NCI-H2171 treated with DMSO at 0.1 percent for 48 hours (cell line): ENCODE measurements at places on chromosomes 16 and 17.

DNA sequence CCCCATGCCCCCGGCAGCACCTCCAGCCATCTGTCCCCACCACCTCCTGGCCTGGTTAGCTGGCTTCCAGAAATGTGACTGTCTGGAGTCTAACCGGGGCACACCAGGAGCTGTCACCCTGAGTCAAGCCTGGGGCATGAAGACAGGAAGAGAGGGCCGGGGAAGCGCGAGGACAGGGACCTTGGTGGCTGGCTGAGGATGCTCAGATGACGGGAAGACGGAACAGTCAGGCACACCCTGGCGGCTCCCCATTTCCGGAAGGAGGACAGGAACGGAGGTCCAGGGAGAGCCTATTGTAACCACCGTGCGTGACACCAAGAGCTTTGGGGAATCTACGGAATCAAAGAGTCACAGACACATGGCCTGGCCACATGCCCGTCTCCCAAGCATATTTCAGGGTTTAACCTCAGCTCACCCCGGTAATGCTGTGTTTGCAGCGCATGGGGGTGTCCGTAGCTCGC, 51.7 kb downstream of the SDK2 start:
- no peak for DNase-seq

DNA sequence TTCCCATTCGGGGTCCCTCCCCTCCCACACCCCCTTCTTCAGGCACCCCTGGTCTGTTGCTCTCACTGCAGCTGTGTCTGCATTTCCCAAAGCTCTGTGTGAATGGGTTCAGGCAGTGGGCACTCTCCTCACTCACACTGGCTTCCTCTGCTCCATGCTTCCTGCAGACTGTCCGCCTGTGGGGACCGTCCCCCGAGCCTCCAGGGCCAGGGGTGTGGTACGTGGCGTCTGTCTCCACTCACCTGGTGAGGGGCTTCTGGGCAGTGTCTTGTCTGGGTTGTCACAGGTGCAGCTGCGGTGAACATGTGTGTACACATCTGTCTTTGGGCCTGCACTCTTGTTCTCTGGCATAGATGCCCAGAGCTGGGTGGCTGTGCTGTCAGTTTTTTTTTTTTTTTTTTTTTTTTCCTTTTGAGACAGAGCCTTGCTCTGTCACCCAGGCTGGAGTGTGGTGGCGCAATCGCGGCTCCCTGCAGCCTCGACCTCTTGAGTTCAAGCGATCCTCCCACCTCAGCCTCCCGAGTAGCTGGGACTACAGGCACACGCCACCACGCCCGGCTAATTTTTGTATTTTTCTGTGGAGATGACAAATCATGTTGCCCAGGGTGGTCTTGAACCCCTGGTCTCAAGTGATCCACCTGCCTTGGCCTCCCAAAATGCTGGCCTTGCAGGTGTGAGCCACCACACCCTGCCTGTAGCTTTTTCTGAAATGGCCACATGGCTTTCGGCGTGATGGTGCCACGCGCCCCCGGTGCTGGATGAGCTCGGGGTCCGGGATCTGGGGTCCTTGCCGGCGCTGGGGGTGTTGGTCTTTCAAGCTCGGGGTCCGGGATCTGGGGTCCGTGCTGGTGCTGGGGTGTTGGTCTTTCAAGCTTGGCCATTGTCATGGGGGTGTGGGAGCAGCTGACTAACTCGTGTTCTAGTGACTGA, 56.5 kb upstream of the ZNF750 start:
- DNase-seq, result no peak

DNA sequence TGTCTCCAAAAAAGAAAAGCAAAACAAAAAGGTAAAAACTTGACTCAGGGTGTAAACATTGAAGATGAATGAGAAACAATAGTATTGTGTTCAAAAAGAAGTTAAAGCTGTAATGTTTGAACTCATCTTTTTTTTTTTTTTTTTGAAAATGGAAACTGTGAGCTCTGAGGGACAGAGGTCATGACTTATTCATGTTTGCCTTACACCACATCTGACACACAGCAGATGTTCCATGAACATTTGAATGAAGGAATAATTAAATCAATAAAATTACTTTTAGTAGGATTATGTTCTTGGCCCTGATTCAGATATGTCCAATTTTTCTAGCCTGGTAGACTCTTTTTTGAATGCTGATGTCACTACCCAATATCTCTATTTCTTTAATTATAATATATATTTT, 95.7 kb upstream of the MED13 start:
- DNase-seq, result peak; percentile 10

GRCh38 chr16:72384651-72385050, 212.7 kb upstream of the PMFBP1 start:
- no peak for DNase-seq

DNA sequence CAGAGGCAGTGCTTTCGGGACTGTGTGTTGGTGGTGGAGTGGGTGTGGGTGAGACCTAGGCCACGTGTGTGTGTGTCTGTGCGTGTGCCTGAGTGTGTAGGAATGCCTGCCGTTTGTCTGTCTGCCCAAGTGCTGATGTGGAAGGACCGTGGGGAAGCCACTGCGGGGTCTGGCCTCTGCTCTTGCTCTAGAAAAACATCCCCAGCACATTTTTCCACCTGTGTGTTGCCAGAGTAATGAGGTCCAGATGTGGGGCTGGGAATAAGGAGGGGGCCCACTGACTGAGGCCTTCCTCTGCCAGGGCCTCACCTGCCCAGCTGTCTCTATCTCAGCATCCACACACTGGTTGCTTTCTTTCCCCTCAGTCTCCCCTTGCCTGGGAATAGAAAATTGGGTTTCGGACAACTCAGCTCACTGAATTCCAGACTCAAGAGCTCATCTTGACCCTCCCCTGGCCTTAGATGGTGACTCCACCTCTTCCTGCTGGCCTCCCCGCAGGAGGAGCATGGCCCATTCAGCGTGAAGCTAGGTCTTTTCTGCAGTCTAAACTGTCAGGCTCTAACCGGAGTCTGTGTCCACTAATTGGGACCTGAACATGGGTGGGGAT, 7.6 kb downstream of the SGCA start:
- DNase-seq, result no peak

DNA sequence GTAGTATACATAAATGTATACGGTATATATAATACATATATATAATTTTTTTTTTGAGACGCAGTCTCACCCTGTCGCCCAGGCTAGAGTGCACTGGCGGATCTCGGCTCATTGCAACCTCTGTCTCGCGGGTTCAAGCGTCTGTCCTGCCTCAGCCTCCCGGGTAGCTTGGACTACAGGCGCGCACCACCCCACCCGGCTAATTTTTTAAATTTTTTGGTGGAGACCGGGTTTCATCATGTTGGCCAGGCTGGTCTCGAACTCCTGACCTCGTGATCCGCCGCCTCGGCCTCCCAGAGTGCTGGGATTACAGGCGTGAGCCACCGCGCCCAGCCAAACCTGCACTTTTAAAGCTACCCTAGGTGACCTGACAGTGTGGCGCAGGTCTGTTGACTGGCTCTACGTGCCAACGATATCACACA, 745 bp downstream of the PAM16 start:
- DNase-seq, result no peak

DNA sequence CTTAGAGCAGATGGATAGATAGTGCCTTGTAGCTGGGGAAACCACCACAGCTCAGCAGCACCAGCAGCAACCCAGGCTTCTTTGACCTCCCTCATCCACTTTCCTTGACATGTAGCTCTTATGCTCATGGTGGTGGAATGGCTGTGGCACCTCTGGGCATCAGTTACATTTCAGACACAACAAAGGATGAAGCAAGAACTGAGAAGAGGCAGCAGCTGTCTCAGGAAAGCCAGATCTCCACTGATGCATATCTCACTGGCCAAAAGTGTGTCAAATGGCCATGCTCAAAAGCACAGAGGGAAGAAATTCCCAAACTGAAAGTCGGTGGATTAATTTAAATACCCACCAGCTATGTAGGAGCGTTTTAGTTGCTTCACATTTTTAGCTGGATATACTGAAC, 671.4 kb upstream of the SALL1 start:
- DNase-seq, result no peak

- no peak for DNase-seq
Observed at GRCh38 chr16:67242138-67242730, 5.0 kb downstream of the FHOD1 start.

DNA sequence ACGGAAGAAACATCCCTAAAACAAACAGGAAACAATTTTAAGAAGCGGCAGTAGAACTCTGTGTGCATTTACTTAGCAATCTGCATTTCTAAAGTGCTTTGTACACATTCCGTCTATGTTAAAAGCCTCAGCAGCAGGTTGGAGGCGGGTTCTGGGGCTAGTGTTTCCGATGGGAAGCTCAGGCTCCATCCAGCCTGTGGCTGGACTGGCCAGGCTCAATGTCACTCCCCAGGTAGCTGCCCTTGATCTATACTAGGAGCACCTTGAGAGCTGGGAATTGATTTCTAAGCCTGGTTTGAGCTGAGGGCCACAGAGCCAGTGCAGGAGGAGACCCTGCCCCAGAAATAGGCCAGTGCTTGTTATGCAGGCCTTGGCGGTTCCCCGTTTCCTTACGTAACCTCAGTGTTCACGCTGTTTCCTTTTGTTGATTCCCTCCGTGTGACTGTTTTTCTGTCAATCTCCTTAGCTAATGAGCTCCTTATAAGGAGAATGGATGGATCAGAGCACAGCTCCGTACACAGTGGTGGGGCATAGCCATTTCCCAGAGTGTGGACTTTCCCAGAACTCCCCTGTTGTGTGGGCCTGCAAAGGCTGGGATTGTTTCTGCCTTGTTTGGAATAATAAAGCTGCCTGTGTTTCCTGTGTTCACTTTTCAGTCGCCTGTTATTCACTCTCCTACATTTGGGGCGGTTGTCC, 21.4 kb downstream of the ADORA2B start:
- DNase-seq, result no peak

GRCh38 chr16:71214746-71215381, 15.7 kb downstream of the HYDIN start:
- peak; percentile 49 for DNase-seq

GRCh38 chr16:54862529-54862928, 68.1 kb upstream of the IRX5 start:
- no peak for DNase-seq

DNA sequence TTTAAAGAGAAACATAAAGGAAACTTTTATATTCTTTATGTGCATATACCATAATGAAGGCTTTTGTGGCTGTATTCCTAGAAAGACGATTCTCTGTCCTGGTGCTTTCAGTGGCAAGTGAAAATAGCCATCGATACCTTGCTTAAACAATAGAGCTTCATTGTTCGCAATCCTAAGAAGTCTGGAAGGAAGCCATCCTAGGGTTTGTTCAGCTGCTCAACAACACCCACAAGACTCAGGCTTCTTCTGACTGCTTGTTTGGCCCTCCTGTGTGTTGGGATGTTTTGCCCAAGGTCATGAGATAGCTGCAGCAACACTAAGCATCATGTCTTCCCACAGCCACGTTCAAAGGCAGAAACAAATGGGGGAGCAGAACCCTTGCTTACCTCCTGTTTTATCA, 36.1 kb upstream of the COX10 start:
- DNase-seq, result no peak

- DNase-seq, result no peak
Observed at GRCh38 chr17:50672071-50672470, 35.6 kb downstream of the ANKRD40 start.

GRCh38 chr17:37744633-37744927, 279 bp downstream of the HNF1B start:
- DNase-seq, result no peak

DNA sequence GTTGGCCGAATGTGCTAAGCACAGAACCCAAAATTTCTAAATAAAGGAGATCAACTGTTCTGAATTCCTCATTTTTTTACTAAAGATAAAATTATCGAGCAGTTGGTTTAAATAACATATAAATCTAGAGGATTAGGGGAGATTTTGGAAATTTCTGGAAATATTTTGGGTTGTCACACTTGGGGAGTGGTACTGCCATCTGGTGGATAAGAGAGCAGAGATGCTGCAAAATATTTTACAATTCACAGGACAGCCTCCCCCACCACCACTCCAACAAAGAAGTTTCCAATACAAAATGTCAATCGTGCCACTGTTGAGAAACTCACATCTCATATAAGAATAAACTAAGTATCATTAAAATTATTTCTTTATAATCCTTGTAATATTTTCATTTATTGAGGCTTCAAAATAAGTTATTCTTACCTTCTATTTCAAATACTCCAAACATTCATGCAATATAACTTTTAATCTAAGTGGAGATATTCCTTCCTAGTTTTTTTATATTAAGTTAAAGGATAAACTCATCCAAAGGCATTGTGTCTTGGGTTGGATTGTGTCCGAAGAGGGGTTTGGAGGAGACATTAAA, 17.0 kb upstream of the ABCA8 start:
- DNase-seq, result peak; percentile 40

GRCh38 chr16:49283376-49284049, 1.9 kb upstream of the CBLN1 start:
- peak; percentile 43 for DNase-seq

- DNase-seq, result no peak
Observed at GRCh38 chr17:39229274-39229913, 3.6 kb upstream of the STAC2 start.
